Stimulated activated naive CD4-positive, alpha-beta T cell treated with Interleukin-2 at 50 U/mL for 16 hours (primary cell): ENCODE measurements at places on chromosomes 3 and 15.

DNA sequence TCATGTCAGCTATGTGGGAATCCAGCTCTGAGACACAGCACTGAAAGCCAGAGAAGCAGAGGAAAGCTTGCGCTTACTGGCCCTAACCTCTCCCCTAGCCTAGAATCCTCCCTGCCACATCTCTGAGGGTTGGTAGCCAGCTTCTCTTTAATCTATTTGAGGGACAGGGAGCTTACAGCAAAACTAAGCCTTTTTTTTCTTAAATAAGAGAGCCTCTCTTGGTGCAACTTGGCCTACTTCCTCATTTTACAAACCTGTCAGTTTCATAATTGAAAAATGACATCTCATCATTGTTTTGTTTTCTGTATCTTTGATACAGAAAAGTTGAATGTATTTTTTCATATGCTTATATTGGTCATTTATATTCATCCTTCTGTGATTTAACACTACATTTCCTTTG lies 193.9 kb downstream of the ZNF621 start:
- DNase-seq = no peak

DNA sequence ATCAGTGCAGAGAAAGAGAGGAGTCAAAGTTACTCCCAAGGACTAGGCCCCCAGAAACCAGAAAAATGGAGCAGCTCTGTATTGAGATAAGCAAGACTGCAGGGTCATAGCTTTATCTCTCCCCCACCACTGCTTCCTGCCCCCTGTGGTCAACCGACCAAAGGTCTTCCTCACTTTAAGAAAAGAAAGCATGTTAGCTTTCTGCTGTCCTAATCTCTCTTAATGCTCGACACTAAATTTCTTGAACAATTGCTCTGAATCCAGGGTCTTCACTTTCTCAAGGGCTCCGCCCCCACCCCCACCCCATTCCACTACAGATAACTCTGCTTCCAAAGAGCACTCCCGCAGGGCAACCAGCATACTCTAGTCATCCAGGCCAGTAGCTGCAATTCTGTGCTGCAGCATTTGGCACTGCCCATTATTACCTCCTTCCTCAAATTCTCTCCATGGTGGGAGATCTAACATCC lies 31.9 kb downstream of the TNIK start:
- DNase-seq = no peak

DNA sequence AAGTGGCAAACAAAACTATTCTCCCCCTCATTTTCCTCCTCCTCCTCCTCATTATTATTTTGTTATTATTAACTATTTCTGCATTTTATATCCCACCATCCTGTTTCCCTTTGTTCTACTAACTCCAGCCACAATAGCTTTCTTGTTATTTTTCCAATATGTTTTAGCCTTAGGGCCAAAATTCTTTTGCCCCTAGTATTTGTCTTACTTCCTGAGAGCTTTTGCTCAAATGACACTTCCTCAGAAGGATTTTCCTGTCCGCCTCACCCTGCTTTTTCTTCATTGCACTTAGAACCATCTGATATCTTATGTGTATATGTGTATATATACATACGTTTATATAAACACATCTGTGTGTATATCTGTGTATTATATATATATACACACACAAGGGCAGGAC lies 32.7 kb upstream of the NUDT16 start:
- DNase-seq = no peak

DNA sequence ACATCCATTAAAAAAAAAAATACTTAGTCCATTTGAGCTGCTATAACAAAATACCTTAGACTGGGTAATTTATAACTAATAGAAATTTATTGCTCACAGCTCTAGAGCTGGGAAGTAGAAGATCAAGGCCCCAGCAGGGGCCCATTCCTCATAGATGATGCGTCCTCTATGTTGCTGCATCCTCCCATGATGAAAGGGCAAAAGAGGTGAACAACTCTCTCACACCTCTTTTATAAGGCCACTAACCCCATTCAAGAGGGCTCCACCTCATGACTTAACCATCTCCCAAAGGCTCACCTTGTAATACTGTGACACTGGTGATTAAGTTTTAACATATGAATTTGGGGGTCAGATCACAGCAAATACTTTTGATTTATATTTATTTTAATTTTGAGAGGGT lies 3.0 kb upstream of the TLNRD1 start:
- no peak for DNase-seq

DNA sequence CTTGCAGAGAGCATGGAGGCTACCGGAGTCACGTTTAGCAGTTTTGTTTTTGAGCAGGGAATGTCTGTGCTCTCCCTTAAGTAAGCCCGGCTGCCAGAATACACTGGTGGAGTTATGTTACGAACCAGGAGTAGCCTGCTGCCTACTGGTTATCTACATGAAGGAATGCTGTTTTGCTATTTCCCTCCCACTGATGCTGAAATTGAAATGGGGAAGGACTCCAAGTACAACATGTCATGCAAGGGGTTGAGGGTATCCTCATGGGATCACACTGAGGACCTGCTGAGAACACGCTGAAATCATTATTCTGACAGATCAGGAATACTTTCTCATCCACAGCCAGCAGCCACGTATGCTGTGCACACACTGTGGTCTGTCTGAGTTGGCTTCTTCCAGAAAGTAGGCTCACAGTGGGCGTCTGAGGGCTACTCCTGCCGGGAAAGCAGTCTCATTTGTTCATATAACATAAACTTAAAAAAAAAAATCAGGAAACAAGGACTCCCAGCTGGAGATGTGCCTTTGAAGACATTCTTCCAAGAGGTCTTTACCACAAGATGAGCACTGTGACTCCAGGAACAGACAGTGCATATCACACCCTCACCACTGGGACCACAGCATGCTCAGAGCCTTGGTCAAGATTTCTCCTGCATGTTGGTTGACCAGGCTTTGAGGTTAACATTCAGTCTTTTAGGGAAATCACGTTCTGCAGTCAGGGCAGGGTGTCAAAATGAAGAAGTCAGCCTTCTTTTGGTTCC lies 300.4 kb upstream of the RASGRP1 start:
- no peak for DNase-seq
